ENCODE measurements at places on chromosomes 2 and 18.
A peak's percentile ranks its signal among the peaks of the same experiment; 100 is the strongest.

- DNase-seq = no peak
Measured at GRCh38 chr18:7248877-7249276, 18.0 kb downstream of the LRRC30 start.

- no peak for DNase-seq
Measured at GRCh38 chr2:231390667-231391066, 4.8 kb upstream of the B3GNT7 start.

GRCh38 chr2:11093467-11093866 lies 61.8 kb upstream of the SLC66A3 start:
- no peak for DNase-seq

DNA sequence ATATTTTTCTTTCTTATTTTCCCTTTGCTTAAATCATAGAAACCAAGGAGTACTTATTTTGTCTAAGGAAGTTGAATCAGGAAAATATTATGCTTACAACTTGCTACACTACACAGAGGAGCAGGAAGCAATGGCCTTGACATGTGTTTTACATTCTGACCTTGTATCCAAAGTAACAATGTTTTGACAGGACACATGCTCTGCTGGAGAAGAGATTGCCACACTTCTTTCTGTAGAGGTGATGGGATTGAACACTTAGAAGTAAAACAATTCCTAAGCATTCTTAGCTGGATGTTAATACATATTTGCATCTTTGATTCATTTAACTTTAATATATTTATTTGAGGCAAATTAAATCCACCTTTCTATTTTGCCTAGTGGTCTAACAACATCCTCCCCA lies 929.1 kb downstream of the DSC3 start:
- no peak for DNase-seq

- peak; percentile 26 for DNase-seq
Measured at GRCh38 chr2:203533676-203534591, 1.2 kb downstream of the RAPH1 start.

GRCh38 chr2:217886720-217887309 lies 116.0 kb downstream of the TNS1 start:
- peak; percentile 74 for DNase-seq

GRCh38 chr2:61978522-61978921 lies 73.0 kb downstream of the COMMD1 start:
- peak; percentile 84 for DNase-seq
